Thymus (tissue), 14 donors: ENCODE measurements at places on chromosomes 12 and 14. TPM values are rescaled to one million over a fixed set of nuclear protein-coding genes. Genes with fewer than 3 reads are reported as not detected.

FOXM1 gene
- 12.3 TPM for total RNA-seq

LTBR gene
- 8.9 TPM for total RNA-seq

RNASE3 gene
- 26.7 TPM for total RNA-seq

INHBC gene
- not detected for total RNA-seq

GRCh38 chr12:132456944-132457495 lies 32.9 kb upstream of the FBRSL1 start:
- no peak for DNase-seq

DNA sequence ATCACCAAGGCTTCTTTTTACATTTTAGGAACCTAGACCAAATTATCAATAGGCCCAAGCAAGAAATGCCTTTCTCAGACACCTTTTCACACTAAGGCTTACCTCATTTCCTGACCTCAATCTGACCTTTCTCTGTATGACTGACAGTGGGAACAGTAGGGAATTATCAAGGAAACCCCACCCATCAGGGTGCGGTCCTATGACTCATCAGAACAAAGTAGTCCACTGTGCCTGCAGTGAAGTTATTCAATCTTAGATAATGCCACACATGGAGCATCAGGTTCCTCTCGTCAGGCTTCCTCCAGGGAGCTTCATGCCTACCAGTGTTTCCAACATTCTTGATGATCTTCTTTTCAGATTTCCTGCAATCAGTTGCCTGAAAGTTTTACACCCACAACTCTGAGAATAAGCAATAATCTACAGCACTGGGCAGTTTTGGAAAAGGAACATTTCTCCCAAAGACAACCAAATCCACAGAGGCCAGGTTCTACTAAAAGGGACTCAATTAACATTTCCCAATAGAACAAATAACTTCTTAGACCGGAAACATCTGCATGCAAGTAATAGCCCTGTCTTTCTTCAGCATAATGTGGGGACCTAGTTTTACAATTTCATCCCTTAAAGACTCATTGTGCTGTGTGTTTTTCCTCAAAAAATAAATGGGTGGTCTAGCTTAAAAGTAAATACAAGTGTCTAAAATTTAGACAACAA lies 35.9 kb upstream of the TMTC2 start:
- no peak for DNase-seq

GRCh38 chr14:92892589-92892988 lies 30.4 kb upstream of the CHGA start:
- no peak for DNase-seq
